ENCODE measurements at places on chromosomes 13 and 19.

GRCh38 chr13:30051531-30052060, 201.2 kb upstream of the UBL3 start:
- DNase-seq = no peak

GRCh38 chr19:1365319-1366269, 18.1 kb upstream of the NDUFS7 start:
- no peak for DNase-seq

- no peak for DNase-seq
Observed at GRCh38 chr19:11200015-11200574, 2.8 kb upstream of the KANK2 start.

DNA sequence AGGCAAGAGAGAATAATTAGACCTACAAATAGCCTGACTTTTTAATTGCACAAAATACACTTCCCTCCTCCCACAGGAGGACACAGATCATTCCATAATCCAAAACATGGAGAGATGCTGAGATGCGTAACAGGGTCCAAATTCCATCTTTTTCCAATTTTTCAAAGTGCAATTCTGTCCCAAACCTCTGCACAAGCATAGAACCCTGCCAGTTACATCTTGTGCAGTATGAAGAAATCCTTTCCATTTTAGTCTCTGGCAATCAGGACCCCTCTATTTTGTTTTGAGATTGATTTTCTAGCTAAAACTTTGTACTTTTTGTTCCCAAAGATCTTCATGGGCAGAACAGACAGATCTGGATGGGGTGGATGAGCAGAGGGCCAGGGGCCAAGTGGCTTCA, 209.2 kb downstream of the B3GLCT start:
- no peak for DNase-seq

DNA sequence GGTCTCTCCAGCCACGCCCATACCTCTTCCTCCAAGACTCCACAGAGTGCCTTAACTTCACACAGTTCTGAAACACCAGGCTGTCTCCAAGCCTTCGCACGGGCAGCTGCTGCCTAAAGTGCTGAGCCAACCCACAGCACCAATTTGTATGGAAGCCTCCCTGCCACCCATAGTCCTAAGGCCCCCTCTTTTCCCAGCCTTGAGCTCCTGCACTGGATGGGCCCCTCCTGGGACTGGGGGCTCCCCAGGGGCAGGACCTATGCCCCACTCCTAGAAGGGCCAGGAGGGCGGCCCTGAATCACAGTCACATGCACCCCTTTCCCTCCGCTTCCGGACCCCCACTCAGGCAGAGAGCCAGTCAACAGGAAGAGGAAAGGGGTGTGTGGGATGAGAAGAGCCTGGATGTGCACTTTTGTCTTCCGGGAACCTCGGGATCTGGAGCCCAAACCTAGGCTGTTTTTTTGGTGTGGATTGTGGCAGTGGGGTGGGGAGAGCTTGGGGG, 5.1 kb upstream of the FCER2 start:
- DNase-seq = no peak

DNA sequence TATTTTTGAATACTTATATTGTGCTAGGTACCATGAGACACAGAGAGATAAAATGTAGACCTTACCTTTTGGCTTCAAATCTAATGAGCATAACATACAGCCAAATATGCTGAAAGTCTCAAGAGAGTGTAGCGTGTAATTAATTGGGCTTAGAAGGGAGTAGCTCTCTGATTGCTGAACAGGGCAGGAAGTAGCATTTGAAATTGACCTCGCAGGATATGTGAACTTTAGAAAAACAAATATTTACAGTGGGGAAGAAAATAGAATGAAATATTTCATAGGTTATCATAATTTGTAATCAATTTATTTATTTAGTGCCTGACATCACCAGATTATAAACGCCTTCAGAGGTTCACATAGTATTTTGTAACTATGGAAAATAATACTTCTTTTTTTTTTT, 327.1 kb downstream of the RFC3 start:
- DNase-seq = peak; percentile 59

DNA sequence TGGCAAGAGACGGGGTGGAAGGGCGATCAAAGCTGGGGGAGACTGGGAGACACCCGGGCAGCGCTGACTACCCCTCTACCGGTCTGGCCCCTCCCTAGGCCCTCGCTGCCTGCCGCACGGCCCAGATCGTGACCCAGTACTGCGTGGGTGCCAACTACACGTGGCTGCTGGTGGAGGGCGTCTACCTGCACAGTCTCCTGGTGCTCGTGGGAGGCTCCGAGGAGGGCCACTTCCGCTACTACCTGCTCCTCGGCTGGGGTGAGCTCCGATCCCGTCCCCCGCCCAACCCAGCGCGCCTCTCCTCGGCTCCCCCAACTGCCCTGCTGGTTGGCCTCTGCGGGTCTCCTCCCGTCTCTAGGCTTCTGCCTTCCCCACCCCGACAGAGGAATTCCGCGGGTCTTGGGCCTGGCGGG, 8.8 kb downstream of the GIPR start:
- DNase-seq = peak; percentile 47

DNA sequence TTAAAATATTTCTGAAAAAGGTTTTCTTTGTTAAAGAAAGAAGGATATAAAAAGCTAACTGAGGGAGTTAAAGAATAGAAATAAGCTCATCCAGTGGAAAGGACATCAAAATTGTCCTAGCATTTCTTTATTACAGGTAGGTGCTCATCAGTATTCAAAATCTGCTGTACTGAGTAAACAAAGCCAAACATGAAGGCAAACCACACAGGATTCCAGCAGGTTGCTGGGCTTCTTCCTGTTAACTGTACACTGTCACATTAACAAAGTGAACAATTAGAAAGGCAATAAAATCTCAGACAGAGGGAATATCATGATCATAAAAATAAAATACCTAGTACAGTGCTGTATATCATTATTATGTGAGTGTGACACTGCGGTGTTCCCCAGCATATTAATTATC, 1541.0 kb downstream of the SLITRK5 start:
- no peak for DNase-seq

- no peak for DNase-seq
Observed at GRCh38 chr19:35919306-35919705, 11.2 kb upstream of the TYROBP start.

GRCh38 chr13:57666131-57666953, 34.8 kb downstream of the PCDH17 start:
- no peak for DNase-seq

DNA sequence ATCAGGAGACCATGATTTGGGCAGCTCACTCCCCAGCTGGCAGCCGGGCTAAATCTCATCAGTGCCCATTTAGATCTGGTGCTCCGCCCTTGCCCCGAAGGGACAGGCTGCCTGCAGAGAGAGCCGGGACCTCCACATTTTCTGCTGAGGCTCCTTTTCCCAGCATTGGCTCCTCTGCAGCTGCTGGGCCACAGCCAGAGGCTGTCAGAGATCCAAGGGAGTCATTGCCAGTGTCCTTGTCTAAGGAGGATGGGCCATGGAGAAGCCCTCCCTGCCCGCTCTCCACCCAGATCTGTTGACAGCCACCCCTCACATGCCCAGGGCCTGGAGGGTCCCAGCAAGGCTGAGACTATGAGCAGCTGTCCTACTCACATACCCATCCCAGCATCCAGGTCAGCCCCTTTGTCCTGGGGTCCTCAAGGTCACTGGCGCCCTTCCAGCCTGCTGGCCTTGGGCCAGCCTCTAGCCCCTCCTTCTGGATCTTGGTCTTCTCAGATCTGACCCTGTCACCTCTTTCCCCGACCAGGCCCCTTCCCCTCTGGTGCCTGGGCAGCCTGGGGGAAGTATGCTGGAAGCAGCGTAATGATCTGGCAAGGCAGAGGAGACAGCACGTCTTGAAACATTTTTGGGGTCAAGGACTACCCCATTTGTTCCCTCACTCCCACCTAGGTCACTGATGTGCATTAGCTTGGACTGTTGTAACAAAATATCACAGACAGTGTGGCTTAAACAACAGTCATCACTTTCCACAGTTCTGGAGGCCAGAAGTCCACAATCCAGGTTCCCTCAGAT, 7.9 kb downstream of the PIN1 start:
- DNase-seq = no peak

DNA sequence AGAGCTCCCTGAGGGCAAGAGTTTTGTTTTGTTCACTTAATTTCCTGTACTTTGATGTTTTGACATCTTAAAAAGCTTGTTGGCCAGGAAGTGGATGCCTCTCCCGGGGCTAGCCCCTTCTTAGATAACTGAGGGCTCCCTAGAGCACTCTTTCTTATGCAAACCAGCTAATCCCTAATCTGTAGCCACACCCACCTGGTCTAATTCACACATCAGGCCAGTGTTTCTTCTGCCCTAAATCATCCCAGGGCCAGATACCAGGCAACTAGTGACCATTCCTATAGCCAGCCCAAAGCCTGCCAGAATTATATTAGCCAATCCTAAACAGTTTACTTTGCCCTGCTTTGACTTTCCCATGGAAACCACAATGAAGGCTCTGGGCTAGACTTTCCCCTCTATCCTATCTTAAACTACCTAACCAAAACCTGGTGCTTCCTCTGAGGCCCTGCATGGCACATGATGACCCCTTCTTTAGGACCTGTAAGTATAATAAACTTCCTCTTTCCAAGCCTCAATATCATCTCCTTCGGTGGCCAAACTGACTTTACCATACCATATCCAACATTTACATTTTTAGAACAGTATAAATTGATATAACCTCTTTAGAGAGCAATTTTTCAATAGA, 24.8 kb downstream of the WBP4 start:
- DNase-seq = no peak

GRCh38 chr19:347946-348861, 3.6 kb upstream of the MIER2 start:
- DNase-seq = peak; percentile 8

GRCh38 chr19:1655131-1655981, 2.9 kb upstream of the TCF3 start:
- DNase-seq = peak; percentile 69

DNA sequence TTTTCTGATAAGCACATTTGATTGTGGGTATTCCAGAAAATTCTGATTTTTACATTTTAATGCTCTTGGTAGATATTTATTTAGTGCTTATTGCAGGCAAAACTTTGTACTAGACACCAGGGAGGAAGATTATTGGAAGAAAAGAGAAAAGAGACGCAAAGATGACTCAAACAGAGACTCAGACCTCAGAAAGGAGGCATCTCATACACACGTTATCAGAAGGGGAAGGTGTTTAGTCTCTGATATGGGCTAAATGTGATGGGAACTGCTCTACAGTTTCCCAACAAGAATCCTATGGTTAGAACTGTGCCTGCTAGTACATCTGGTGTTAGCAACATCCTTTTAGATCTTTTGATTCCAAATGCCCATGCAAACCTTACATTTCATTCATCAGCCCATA, 245.6 kb downstream of the KLF5 start:
- DNase-seq = no peak

GRCh38 chr19:52670046-52670445, 31.9 kb upstream of the ZNF83 start:
- DNase-seq = peak; percentile 49

DNA sequence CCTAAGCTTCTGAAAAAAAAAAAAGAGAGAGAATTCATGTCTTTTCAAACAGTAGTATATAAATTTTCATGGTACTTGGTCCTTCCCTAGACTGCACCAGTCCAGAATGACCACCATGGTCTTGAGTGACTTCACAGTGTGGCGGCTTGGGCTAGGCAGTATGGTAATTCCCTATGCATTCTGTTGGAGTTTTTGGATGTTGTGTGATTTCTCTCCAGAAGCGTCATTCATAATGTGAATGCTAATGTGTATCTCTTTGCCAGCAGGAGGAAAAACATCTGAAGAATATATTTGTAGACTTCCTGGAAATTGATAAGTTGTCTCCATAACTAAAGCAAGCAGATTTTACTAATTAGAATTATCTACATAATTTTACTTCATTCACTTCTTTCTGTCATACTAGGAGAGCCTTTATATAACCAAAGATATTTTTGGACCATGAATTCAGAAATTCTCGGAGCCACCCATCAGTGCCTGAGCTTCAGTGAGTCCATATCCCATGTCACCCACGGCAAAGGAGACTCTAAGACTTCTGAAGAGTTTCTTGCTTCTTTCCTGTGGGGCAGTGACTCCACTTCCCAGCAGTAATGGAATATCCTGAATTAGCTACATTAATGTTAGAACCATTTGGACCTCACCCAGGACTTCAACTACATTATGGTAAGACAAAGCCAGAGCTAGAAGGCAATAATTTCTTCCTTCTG, 8.4 kb downstream of the STARD13 start:
- no peak for DNase-seq

GRCh38 chr13:43360892-43361610, 337.7 kb downstream of the DNAJC15 start:
- no peak for DNase-seq

DNA sequence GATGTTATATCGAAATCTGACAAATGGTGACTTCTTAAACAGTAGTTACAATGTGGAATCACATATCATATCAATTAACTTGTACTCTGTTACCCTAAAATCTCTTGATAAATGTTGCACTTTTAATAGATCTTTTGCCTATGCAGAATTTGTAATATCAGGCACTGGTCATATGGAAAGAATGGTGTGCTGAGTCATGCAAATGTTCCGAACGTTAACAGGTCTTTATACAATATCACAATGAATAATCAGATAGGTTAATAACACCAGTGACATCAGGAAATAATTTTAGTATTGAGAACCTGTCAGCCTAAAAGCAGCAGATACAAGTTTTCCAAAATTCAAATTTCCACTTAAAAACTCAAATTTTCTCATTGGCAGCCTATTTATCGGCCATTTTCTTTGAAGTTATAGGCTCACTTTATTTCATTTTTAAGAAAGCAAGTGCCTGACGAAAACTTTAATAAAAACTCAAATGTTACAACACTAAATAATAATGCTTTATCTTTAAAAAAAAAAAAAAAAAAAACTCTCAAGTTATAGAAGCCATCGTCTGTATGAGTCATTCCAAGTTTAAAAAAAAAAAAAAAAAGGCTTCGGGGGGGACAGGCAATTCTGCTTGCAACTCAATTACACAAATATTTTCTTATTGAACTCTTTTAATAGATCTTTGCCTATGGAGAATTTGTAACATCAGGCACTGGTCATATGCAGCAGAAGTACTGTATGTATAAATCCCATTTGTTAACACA, 180.9 kb downstream of the DIAPH3 start:
- DNase-seq = no peak

GRCh38 chr13:97310809-97311436, 88.8 kb downstream of the MBNL2 start:
- no peak for DNase-seq

DNA sequence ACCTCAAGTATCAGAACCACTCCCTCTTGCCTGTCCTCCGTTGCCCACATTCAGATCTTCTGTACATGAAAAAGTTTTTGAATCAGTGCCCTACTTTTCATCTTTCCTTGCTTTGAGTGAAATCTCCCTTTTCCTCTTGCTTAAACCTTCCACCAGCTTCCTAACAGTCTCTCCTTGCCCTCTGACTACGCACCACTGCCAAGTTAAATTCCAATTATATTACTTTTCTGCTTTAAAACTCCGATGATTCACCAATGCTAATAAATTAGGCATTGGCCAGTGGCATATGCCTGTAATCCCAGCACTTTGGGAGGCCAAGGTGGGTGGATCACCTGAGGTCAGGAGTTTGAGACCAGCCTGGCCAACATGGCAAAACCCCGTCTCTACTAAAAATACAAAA, 30.7 kb upstream of the RFXAP start:
- no peak for DNase-seq

DNA sequence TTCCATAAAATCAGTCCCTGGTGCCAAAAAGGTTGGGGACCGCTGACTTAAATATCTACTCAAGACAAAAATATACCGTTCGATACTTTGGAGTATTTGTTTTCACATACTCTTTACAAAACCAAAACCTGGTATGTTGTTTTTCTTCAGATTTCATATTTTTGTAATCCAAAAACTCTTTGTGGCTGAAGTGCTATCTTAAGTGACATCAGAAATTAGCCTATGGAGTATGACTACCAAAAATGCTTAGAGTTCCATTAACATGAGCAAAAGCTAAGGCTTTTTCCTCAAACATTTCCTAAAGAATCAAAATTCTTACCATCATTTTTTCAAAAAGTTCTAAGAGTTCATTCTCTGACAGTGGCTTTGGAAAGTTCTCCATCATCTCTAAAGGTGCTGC, 52.0 kb downstream of the DIAPH3 start:
- no peak for DNase-seq

Data from HT-29 (cell line).